Stimulated activated CD8-positive, alpha-beta memory T cell treated with anti-CD3 and anti-CD28 coated beads, Interleukin-12 subunit alpha, Interleukin-12 subunit beta, amount 100 ng/mL, for 4 hours (primary cell): ENCODE measurements at places on chromosomes 12 and 14.

DNA sequence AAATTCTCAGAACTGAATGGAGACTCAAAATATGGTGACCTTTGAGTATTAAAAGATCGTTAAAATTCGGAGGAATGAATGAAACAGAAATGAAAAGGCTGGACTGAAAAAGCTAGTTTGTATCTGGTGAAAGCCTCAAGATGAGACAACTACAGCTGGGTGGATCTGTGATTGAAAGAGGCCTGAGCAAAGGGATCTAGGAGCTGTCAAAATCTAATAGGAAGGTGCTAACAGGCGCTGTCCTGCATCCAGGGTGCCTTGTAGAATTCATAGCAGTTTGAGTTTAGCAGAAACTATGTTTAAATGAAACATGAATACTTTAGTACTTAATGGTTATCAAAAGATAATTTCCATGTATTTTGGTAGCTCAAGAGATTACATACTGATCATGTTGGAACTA lies 2.3 kb downstream of the YY1 start:
- no peak for DNase-seq

DNA sequence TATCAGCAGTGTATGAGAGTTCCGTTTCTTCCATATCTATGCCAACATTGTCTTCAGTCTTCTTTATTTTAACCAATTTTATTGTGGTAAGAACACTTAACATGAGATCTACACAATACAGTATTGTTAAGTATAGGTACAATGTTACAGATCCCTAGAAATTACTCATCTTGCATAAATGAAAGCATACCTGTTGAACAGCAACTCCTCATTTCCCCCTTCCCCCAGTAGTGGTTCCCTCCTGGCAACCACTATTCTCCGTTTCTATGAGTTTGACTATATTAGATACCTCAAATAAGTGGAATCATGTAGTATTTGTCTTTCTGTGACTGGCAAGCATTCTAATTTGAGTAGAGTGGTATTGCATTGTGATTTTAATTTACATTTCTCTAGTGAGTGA lies 150.5 kb downstream of the CRADD start:
- no peak for DNase-seq

- DNase-seq: no peak
These were observed 296.3 kb upstream of the ATXN7L3B start for GRCh38 chr12:74241341-74241740.

DNA sequence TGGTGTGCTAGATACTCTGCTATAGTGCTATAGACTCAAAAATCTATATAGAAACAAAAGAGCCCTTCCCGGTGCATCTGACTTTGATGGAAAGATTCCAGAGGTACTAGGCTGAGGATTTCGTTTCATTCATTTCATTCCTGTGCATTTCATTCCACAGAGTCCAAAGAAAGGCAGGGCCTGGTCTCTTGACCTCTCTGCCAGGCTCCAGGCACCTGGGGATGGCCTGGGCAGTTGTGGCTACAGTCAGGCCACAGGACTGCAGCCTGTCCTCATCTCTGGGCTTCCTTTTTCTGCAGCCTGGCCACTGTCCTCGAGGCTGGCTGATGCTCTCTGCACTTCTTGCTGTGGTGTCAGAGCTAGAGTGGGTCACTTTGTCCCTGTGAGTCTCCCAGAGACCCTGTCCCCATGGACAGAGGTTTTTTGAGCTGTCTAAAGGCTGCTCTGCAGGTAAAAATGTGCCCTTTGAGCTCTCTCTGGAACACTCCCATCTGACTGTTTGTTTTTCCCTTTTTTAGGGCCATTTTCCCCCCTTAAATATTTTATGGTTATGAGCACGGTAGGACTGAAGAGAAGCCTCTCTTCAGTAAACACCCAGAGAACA lies 3.2 kb upstream of the VDR start:
- no peak for DNase-seq

DNA sequence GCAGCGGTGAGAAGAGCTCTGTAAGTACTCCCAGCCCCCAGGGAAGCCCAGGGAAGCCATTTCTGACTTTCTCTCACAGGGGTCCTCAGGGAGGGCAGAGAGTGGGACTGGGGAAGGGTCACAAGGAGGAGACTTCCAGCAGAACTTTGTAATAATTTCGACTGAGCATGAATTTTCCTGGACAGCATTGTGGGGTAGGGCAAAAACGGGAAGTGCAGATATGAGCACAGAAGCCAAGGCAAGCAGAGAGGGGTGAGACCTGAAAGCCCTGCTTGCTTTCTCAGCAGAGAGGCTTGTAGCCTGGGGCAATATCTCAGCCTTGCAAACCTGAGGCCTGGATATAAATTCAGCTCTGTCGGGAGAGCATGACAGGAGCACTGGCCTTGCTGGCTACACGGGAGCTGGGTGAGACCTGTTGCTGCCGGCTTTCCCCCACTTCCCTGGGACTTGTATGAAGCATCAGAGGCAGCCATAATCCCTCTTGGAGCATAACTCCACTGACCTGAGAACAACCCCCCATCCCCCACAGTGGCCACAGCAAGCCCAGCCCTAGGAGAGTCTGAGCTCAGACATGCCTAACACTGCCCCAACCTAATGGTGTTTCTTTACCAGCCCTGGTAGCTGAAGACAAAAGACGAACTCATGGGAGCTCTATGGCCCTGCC lies 9.8 kb upstream of the IQSEC3 start:
- DNase-seq: no peak

- no peak for DNase-seq
These were observed 1.1 kb downstream of the ATXN3 start for GRCh38 chr14:92105073-92105892.

DNA sequence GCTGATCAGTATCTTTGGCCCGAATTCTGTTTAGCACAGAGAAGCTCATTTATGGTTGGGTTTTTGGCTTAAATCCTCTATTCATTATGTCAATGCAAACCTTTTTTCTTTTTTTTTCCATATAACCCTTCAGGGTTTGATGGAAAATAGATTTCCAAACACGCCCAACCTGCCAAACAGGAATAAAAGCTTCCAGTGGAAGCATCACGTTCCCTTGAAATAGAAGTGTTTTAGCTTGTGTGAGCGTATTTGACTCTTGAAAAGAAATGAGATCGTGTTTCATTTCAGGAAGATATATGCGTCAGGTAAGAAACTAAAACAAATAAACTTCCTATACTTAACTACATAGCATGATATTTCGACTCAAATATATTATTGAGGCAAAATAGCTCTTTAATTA lies at the start of gene PIK3C2G:
TSS of gene PIK3C2G (plus strand) at position 246 of the 400 bp plus-strand sequence. CDS start 20,564 bp downstream, outside the sequence.
- DNase-seq: no peak

- DNase-seq: no peak
These were observed 227.2 kb downstream of the DACT1 start for GRCh38 chr14:58864751-58865513.

DNA sequence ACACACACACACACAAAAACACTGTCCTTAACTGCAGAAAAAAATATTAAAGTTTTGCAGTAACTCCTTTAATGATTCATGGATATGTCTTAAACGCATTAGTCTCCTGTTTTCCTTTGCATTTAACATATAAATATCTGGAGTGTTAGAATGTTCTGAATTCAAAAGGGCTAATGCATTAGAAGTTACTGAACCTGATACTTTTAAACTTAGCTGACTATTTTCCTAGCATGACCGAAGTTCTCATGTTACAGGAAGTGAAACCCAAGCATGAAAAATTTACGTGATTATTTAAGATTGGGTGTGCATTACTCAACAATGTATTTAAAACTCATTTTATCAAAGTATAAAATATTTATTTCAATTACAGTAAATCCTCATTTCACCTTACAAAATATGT lies 791.2 kb downstream of the FLRT2 start:
- no peak for DNase-seq

DNA sequence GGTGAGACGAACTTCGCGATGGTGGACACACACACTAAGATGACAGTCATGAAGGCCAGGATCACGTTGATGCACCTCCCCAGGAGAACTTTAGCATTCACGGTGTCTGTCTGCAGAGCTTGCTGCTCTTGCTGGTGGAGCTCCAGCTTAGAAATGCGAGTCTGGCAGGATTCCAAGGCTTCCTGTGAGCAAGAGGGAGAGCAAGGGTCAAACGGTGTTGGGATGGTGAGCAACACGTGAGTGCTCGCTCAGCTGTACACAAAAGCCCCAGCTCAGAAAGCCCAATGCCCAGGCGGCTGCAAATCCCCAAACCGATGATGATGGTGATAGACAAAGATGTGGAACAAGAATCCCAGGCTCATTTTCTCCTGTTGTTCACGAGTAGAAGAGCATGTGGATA lies 78.8 kb downstream of the TMCC3 start:
- no peak for DNase-seq

DNA sequence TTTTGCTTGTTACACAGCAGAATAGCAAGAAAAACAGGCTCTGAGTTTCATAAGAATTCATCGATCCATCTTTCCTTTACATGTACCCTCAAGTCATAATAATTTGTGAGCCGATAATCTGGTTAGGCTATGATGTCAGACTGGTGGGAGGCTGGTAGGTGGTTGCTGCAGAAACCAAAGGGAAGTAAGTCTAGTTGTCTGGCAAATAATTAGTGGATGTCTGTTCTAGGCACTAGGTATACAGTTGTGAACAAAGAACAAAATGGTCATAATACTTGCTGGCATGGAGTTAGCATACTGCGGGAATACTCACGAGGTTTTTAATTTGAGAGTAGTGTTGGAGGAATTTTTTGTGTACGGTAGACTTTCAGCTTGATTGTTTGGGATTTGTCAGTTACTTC lies 8.8 kb downstream of the SUSD6 start:
- no peak for DNase-seq

GRCh38 chr12:112806721-112807120 lies 15.2 kb downstream of the RPH3A start:
- DNase-seq: no peak

GRCh38 chr12:105659355-105660075 lies 329.0 kb downstream of the C12orf75 start:
- no peak for DNase-seq

DNA sequence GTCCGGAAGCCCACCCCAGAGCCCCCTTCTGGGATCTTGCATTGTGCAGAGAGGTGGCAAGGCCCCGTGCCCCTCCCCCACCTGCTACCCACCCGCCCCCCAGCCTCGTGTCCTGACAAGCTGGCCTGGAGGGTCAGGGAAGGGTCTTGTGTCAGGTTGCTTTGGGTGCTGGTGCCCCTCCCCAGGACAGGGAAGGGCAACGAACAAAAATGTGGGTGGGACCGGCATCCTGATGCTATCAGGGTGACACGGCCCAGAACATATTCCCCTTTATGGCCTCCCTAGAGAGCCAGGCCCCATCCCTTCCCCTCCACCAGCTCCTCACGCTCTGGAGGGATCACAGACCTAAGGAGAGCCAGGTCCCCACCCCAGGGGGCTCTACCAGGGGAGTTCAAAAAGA lies 38.7 kb upstream of the TMEM179 start:
- no peak for DNase-seq

DNA sequence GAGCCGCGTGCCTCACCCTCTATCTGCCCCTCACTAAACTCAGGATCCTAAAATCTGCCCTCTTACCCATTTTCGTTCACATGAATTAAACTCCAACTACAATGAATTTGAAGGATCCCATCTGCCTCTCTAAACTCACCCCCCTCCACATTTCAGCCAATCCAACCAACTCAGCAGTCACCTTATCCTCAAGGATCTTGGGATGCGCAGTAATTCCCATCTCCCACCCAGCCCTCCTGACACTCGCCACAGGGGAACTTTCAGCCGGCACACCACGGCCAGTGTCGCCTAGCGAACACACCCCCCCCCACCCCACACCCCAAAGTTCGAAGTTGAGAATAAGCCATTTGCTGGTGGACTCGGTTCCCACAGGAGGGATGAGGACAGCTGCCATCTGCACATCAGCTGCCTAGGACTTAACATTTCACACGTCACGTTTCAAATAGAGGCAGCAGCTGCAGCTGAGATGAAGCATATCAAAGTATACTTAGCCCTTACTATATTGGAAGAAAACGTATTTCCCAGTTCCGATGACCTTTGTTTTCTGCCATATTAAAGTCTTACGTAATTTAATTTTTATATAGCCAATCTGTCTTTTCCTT lies 8.7 kb upstream of the SELPLG start:
- no peak for DNase-seq

- no peak for DNase-seq
These were observed 110.3 kb downstream of the HMGA2 start for GRCh38 chr12:65934480-65935115.

GRCh38 chr12:49451468-49452259 lies 84.4 kb downstream of the SPATS2 start:
- no peak for DNase-seq

DNA sequence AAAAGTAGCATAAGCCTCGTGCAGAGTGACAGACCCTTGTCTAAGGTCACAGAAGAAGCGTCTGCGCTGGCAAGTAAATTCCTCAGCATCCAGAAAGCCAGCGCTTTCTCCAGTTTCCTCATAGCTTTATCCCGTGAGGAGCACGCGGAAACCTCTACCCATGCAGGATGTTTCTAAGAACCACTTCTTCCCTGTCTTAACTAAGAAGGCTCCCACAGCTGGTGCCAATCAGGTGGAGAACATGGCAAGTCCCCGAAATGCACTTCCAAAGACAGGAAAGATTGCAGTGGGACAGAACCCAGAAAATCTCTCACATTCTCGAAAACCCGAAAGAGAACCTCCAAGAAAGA lies 968 bp upstream of the ARID4A start:
- DNase-seq: no peak

DNA sequence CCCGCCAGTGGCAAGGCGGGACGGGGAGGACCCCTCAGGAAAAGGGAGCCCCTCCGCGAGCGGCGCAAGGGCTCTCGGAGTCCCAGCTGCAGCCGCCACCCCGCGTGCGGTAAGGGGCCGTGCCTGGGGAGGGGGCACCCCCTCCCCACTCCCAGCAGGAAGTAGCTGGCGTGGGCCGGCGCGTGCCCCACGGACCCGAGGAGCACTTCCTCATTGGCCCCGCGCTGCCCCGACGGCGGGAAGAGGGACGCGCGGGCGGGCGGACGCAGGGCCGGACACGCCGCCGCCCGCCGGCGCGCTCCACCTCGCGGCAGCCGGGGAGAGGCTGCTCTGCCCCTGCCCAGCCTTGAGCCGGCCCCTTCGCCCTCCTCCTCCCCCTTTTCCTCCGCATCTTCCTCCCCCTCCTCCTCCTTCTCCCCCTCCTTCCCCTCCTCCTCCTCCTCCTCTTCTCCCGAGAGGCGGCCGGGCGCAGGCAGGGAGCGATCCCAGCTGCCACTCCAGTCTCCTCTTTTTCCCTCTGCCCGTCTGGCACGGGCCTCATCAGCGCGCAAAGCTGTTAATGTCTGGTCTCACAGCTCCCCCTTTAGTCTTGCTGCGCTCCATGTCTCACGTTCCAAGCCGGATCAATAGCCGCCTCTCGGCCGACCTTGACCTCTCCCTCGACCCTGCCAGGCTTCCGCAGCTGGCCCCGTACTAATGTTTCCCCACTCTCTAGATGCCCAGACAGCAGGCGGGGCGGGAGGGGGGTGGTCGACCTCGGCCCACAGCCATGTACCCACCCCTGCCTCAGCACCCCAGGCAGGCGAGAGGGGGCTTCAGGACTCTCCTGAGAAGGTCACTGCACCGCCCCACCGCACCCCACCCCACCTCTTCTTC lies 2.6 kb upstream of the BCL11B start:
- DNase-seq: no peak
